Breast epithelium (tissue), 4 donors: ENCODE measurements at places on chromosomes 12 and 14.

GRCh38 chr12:105329926-105330282, 587 bp upstream of the C12orf75 start:
- DNase-seq = no peak
- H3K4me1 ChIP-seq = no peaks in the 10 kb centered on the region
- no peaks in the 10 kb centered on the region for H3K36me3 ChIP-seq
- peak overlapping the region; percentile 97 for H3K4me3 ChIP-seq
- no peaks in the 10 kb centered on the region for H3K27me3 ChIP-seq

- no peaks in the 10 kb centered on the region for H3K27me3 ChIP-seq
- no peak overlapping the region for H3K27ac ChIP-seq
- no peaks in the 10 kb centered on the region for H3K36me3 ChIP-seq
These were observed 96.2 kb upstream of the PTPRB start for GRCh38 chr12:70733385-70733784.

- no peak overlapping the region for H3K4me3 ChIP-seq
- no peaks in the 10 kb centered on the region for H3K4me1 ChIP-seq
- DNase-seq = no peak
- peaks cover 5% of the 10 kb centered on the region for H3K36me3 ChIP-seq
- H3K27ac ChIP-seq = no peak overlapping the region
These were observed 2.8 kb upstream of the REP15 start for GRCh38 chr12:27693403-27693802.

DNA sequence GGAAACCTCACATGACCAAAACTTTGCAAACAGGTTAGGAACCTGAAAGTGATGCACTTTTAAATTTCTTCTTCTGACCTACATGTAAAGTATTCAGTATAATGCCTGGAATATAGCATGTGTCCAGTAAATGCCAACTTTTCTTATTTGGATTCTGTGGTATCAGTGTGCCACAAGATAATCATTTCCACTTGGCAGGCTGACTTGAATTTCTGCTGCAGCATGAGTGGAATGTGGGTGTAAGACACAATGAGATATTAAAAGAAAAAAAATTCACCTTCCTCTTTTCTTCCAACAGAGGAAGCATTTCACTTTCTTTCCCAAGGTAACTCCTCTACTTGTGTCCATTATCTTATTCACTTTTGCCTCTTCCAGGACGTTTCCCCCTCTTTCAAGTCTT, 141.9 kb upstream of the PRKD1 start:
- no peak overlapping the region for H3K4me3 ChIP-seq
- no peak overlapping the region for H3K27ac ChIP-seq
- H3K27me3 ChIP-seq = no peaks in the 10 kb centered on the region
- DNase-seq = no peak
- no peaks in the 10 kb centered on the region for H3K36me3 ChIP-seq
- H3K4me1 ChIP-seq = no peaks in the 10 kb centered on the region
